ENCODE measurements at places on chromosomes 11 and 22. TPM values are rescaled to one million over a fixed set of nuclear protein-coding genes. Genes with fewer than 3 reads are reported as not detected.

The P2RX3 gene
- polyA plus RNA-seq, result 2.1 TPM

DNA sequence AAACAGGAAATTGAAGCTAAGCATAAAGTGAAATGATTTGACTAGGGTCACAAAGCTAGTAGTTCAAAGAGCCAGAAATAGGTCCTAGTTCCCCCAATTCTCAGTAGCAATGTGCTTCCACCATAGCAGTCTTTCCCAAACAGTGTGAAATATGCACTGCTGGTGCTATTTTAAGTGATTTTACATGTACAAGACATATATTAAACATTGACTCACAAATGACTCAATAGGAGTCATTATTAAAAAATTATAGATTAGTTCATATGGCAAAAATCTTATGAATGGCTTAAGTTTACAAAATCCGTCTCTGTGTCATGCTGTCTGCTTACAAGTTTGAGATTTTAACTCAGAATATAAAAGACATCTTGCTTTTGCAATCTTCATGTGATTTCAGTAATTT lies 21.4 kb downstream of the KIF18A start:
- DNase-seq, result no peak

The RAB36 gene
- 2.1 TPM for polyA plus RNA-seq

The PTGDR2 gene
- polyA plus RNA-seq, result 1.6 TPM

- no peak for DNase-seq
Observed at GRCh38 chr11:75271730-75272129, 31.2 kb downstream of the TPBGL start.

The TBC1D10A gene
- polyA plus RNA-seq, result 5.7 TPM

DNA sequence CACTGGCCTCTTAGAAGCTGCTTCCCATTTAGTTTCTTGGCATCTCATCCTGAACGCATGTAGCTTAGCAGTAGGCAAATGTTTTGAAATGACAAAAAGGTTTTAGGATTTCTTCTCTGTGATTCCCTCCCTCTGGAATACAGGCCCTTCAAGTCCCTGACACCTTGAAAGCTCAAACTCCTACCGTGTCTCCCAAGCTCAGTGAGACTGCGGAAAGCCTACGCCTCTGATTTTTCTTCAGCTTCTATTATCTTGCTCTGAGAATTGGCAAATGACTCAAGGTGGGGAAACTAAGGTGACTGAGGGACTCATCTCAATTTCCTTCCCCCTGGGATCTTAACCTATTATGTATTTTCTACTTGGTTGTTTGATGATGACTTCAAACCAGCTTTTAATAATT lies 130.3 kb downstream of the ENTHD1 start:
- DNase-seq, result no peak

The MMP8 gene
- polyA plus RNA-seq, result 0.15 TPM

DNA sequence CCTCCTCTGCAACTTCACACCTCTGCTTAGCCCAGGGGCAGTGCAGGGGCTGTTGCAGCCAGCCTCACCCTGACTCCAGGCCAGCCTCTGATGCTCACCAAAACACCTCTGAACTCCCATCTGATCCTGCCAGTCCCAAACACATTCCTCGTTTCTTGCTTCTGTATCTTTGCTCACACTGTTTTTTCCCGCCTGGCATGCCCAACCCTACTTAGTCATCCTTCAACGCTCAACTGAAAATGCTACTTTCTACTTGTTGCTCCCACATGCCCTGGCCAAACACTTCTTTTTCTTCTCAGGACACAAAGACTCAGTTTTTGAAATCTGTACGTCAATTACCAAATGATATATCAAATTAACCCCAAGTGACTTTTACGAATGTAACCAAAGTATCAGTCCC lies 140.8 kb upstream of the ZBED5 start:
- no peak for DNase-seq

DNA sequence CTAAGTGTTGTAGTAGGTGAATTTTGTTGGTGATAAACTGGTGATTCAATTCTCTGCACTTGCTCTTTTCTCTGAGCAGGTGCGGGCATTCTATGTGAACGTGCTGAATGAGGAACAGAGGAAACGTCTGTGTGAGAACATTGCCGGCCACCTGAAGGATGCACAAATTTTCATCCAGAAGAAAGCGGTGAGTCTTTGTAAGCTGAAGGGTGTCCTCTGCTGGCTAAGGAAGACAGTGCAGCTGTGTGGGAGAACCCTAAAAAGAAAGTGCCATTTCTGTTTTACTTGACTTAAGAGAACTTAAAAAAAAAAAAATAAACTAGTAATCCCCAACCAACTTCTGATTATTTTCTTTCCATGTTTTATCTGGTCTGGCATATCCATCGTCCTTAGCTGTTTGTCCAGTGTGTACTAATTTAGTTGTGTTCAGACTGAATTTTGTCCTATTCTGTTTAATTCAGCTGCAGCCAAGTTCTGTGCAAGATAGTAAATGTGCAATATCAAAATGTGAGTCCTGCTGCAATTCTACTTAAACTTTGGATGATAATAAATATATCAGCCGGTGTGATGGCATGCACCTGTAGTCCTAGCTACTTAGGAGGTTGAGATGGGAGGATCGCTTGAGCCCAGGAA lies 29.6 kb downstream of the CAT start:
- DNase-seq, result no peak

- no peak for DNase-seq
Observed at GRCh38 chr11:114664641-114665040, 13.7 kb upstream of the NXPE2 start.

DNA sequence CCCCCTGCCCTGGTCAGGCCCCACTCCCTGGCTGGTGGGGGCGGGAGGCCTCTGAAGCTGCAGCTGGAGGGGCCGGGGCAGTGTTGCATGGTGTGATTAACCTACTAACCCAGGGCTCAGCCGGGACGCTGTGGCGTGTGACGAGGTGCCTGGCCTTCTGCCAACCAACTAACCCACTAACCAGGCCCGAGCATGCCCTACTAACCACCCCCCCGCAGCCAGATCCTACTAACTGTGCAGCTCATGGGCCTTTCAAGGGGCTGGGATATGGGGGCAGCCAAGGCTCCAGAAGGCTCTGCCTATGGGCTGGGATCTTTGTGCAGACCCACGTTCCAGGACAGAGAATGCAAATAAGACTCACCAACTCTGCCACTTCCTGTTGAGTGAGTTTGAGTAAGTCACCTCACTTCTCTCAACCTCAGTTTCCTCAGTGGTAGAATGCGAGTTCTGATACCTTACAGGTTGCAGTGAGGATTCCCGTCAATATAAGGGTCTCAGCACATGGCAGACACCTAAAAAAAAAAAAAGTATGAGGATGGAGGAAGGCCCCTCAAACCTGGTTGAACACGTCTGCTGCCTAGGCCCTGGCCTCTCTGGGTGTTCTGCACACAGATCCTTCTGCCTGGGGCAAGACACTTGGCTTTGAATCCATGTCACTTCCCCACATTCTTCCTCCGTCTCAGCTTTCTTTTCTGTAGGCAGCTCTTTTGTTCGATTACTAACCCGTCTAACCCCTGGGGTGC lies 14.1 kb downstream of the MIAT start:
- DNase-seq, result no peak

- no peak for DNase-seq
Observed at GRCh38 chr22:48751539-48752437, 1075.9 kb downstream of the BRD1 start.

The OR5D18 gene
- not detected for polyA plus RNA-seq
